ENCODE measurements at places on chromosomes 12 and 14.

DNA sequence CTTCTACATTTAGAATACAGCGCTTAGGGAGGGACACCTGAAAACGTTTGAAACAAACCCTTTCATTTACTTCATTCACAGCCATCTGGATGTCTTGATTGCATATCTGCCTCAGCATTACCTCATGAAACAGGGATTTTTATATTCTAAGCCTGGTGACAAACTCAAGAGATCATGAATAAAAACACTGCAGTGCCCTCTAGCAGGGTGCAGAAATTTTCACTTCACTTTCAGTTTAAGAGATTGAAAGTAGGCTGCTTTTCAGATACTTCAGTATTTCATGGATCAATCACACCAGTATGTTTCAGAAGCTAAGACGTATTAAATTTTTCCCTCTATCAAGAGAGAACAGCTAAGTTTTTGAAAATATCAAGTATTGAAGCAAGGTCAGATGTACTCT, 467.8 kb downstream of the MDGA2 start:
- no peak for DNase-seq

GRCh38 chr12:93180566-93180965, 197.2 kb upstream of the NUDT4 start:
- no peak for DNase-seq

GRCh38 chr12:47964106-47964728, 821 bp downstream of the TMEM106C start:
- DNase-seq, result no peak

DNA sequence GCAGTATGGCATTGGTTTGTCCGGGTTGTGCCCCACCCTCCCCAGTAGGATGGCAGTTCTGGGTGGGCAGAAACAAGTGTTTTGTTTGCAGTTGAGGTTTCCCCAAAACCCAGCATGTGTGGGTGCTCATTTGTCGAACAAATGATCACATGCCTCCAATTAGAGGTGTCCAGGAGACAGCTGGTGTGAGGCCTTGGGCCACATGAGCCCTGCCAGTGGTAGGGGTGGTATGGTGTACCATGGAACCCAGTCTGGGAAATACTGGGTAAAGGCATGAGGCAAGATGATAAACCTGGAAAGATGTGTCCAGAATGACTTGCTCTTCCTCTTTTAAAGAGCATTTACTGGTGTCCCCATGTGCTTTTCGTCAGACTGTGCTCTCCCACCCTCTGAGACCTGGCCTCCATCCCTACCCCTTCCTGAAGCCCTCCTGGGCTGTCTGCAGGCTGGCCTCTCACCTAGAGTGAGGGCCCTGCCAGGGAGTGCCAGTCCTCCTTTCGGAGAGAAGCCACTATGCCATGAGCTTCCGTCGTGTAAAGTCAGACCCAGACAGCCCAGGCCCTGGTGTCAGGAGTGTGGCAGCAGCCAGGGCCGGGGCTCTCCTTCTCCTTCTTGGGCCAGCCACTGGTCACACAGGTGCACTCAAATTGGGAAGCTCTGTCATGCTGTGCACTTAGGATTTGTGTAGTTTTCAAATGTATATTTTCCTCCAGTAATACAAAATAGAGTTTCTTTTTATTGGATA, 17.6 kb downstream of the ANKRD9 start:
- no peak for DNase-seq

DNA sequence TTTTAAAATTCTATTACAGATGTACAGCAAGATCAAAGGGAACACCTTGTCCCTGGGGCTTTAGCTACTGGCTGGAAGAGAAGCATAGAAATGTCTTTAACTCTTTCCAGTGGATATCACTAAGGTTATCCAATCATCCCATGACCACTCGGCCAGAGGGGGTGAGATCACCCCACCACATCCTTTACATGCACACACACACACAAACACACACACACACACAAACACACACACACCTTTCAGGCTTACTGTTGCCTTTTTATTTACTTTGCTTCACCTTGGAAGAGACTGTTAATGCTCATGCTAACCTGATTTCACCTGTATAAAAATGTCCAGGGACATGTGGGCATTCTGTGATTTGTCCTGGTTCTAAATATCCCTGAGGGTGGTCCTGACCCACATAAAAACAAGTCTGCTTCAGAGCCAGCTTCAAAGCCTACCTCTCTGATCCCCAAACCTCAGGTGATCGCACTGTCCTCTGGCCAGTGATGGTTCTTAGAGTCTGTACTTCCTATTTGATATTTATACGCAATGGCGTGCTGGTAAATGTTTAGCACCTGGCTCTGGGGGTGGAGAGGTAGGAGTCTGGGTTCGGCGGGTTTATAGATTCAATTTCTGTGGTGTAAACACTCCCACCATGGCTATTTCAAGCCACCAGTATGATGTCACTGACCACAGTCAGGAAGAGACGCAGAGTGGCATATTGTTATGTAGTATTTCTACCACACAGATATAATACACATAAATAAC, 166.1 kb upstream of the EEA1 start:
- no peak for DNase-seq

- DNase-seq, result no peak
Observed at GRCh38 chr12:46109343-46110222, 119.2 kb upstream of the SCAF11 start.

DNA sequence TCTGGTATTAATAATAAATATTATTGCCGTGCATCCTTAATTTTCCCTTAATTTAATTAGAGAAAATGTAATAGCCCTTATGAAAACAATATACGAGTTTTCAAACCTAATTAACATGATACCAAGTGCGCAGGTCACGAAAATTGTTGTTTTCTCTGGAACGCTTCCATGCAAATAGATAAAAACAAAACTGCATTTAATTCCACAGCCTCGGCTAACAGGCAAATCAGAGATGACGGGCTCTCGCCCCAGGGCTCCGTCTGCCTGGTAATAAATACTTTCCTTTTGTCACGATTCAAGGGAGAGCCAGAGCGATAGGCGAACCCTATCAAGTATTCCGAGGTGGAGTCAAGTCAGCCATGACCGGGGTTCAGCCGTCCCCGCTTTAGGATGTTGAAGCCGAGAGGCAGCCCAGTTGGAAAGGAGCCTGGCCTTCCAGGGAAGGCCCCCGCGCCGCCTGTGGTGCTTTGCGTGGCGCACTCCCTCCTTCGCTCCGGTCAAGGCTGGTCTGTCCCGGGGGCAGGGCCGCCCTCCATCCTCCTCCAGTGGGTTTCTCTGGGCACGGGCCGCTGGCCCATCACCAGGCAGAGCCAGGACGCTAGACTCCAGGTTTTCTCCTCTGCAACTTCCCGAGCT, 137.8 kb upstream of the GSC start:
- DNase-seq, result no peak

GRCh38 chr14:76073717-76074116, 78.0 kb upstream of the GPATCH2L start:
- no peak for DNase-seq

- DNase-seq, result no peak
Observed at GRCh38 chr12:106152334-106152733, 13.6 kb upstream of the NUAK1 start.

DNA sequence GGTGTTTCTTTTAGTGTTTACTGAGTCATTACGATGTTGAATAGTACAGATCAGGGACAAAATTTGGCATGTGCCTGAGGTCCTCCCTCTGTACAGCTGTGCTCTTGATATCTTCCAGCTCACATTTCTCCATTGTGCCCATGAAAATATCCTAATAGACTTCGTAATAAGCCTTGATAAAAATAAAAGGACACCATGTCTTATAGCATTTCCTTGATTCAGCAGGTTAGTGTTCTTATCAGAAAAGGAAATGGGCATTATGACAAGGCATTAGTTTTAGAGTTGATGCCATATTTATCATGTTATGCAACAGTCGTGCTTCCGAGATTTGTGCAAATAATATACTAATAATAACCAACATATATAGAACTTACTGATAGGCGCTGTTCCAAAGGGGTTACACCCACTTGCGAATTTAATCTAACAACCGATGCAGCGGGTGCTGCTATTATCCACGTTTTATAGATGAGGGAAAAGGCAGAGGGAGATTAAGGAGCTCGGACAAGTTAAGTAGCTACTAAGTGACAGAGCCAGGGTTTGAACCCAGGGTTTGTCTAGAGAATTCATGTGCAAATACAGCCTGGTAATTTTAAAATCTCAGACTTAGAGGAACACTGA, 15.1 kb upstream of the WNK1 start:
- DNase-seq, result no peak

- DNase-seq, result no peak
Observed at GRCh38 chr12:70852416-70853150, 68.0 kb downstream of the PTPRR start.

GRCh38 chr12:120115692-120116440, 687 bp downstream of the RAB35 start:
- DNase-seq, result no peak

GRCh38 chr14:102079700-102079979, 7.2 kb downstream of the HSP90AA1 start:
- DNase-seq, result no peak

DNA sequence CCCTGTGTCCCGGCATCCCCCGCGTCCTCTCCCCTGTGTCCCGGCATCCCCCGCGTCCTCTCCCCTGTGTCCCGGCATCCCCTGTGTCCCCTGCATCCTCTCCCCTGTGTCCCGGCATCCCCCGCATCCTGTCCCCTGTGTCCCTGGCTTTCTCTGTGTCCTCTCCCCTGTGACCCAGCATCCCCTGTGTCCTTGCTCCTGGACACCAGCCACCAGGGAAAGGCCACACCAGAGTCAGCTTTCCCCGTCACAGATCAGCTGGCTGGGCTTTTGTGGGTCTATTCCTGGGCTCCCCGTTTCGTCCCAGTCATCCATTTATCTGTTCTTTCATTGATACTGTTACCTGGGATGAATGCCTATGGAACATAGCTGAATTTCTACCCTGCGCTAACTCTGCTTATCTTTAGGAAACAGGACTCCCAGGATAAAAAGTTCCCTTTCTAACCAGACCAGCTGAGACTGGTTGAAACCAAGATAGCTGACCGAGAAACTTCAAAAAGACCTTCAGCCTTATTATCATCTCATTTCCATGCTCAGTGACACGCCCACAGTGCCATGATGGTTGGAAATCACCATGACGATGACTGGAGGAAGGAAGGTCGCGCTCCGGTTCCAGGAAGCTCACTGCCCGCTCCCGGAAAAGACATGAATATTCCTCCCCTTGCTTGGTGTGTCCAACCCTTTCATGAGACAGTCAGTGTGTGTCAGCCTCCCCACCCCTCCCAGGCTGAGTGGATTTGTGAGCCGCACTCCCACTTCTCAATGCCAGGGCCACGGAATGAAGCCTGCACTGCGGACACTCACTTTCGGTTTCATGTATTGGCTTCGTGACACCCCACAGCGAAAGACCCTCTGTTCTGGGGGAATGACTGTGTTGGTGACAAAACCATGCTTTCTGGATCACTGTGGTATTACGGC, 276.4 kb upstream of the SFSWAP start:
- DNase-seq, result no peak

DNA sequence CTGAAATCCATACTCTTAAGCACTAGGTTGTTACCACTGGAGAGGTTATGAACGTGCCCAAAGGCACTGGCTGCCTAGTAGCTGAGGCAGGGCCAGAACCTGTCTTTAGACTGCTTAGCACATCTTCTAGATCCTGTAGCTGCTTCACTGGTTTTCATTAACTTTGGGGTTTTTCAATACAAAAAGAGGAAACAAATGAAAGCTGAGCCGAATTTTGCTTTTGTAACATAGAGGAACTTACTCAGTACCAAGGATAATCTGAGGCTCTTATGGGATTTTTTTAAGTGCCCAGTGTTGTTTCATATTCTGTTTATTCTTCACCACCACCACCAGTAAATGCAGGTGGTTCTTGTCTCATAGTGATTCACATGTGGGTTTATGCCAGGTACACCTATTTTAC, 396.1 kb downstream of the RAD51B start:
- DNase-seq, result no peak

Data from stimulated activated CD4-positive, alpha-beta T cell treated with anti-CD3 and anti-CD28 coated beads, Interleukin-1b, Interleukin-23, amount 100 ng/mL, for 4 hours (primary cell).